ENCODE measurements at places on chromosomes 3 and 15. TPM values are rescaled to one million over a fixed set of nuclear protein-coding genes. Genes with fewer than 3 reads are reported as not detected.

The ARID3B gene
- 1.7 TPM for total RNA-seq

- peaks cover 3% of the 10 kb centered on the region for H3K27me3 ChIP-seq
- H3K27ac ChIP-seq = no peak overlapping the region
- H3K36me3 ChIP-seq = no peaks in the 10 kb centered on the region
- H3K4me3 ChIP-seq = no peak overlapping the region
- DNase-seq = no peak
Observed at GRCh38 chr3:73192036-73192738, 130.7 kb downstream of the EBLN2 start.

GRCh38 chr15:63010920-63011693, 31.4 kb upstream of the TPM1 start:
- DNase-seq = no peak
- H3K27me3 ChIP-seq = no peaks in the 10 kb centered on the region
- H3K36me3 ChIP-seq = no peaks in the 10 kb centered on the region
- no peak overlapping the region for H3K4me3 ChIP-seq
- no peak overlapping the region for H3K27ac ChIP-seq

The CHRD gene
- total RNA-seq = 0.24 TPM

The ROPN1 gene
- not detected for total RNA-seq

- H3K27me3 ChIP-seq = peaks cover 28% of the 10 kb centered on the region
- DNase-seq = no peak
- H3K4me3 ChIP-seq = no peak overlapping the region
Observed at GRCh38 chr3:69244039-69244438, 121.6 kb upstream of the LMOD3 start.

- H3K27me3 ChIP-seq = no peaks in the 10 kb centered on the region
- H3K27ac ChIP-seq = peak overlapping the region; percentile 98
- peaks cover 32% of the 10 kb centered on the region for H3K36me3 ChIP-seq
- peak; percentile 76 for DNase-seq
Observed at GRCh38 chr15:71295603-71296314, 180.5 kb downstream of the THSD4 start.

DNA sequence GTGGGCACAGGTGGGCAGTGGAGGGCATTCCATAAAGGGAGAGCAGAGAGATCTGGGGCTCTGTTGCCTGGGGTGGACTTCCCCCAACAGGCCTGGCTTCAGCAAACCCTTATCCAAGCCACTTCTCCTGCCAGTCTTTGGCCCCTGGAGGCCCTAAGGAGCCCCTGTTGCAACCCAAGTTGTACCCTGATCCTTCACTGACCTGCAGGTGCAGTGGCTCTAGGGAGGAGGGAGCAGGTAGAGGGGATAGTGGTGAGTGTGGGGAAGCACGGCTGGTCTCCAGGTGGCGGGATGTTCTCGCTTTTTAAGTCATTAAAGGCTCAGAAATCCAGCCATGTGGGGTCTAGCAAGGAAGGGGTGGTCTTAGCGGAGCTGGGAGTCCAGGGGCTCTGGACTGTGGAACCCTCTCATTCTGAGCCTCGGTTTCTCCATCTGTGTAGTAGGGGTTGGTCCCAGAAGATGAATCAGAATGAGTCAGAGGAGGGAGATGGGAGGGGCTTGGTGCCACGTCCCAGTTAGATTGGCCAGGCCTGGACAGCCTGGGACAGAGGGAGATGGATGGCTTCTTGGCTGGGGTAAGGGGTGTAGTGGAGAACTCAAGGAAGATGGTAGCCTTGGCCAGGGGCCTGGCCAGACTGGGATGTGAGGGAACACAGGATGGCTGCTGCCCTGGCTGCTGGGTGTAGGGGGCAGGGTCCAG, 2.6 kb downstream of the ZBTB47 start:
- H3K27ac ChIP-seq = peak overlapping the region; percentile 83
- peaks cover 2% of the 10 kb centered on the region for H3K27me3 ChIP-seq
- H3K4me1 ChIP-seq = peaks cover 53% of the 10 kb centered on the region
- H3K36me3 ChIP-seq = peaks cover 11% of the 10 kb centered on the region
- peak overlapping the region; percentile 56 for H3K4me3 ChIP-seq
- peak; percentile 35 for DNase-seq

- no peaks in the 10 kb centered on the region for H3K36me3 ChIP-seq
- H3K4me1 ChIP-seq = no peaks in the 10 kb centered on the region
- DNase-seq = no peak
- no peaks in the 10 kb centered on the region for H3K27me3 ChIP-seq
- no peak overlapping the region for H3K27ac ChIP-seq
Observed at GRCh38 chr15:96827981-96828380, 497.5 kb downstream of the NR2F2 start.

DNA sequence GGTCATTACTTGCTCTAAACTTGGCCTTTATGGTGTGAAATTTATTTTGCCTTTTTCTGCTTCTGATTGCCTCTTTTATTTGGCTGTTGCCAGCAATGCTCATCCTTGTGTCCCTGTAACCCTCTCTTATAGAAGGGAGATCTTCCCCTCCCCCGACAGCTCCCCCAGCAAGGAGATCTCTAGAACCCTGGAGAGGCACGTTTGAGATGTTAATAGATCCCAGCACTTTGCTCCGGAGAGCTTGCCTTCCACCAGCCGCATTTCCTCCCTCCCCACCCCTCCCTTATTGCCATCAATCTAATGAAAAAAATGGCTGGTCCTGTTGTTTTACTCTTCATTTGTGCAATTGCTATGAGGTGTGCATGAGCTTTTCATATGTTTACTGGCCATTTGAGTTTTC, 18.2 kb downstream of the TRIM71 start:
- peaks cover 54% of the 10 kb centered on the region for H3K27me3 ChIP-seq
- H3K4me1 ChIP-seq = no peaks in the 10 kb centered on the region
- no peaks in the 10 kb centered on the region for H3K36me3 ChIP-seq

The ICE2 gene
- total RNA-seq = 29.2 TPM

The EPHB3 gene
- total RNA-seq = 3.0 TPM

The SCG5 gene
- 2.8 TPM for total RNA-seq

GRCh38 chr3:12926660-12927059, 85.3 kb upstream of the RPL32 start:
- H3K4me3 ChIP-seq = no peak overlapping the region
- no peaks in the 10 kb centered on the region for H3K27me3 ChIP-seq
- no peaks in the 10 kb centered on the region for H3K36me3 ChIP-seq
- DNase-seq = no peak
- no peaks in the 10 kb centered on the region for H3K4me1 ChIP-seq
- no peak overlapping the region for H3K27ac ChIP-seq

DNA sequence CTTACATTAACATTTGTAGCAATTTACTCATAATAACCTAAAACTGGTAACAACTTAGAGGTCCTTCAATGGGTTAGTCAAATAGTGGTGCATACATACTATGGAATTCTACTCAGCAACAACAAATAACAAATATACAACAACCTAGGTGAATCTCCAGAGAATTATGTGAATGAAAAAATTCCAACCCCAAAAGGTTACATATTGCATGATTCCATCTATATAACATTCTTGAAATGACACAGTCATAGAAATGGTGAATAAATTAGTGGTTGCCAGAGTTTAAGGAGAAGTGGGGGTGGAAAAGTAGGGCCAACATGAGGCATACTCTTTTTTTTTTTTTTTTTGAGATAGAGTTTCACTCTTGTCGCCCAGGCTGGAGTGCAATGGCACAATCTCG, 12.7 kb upstream of the SNTN start:
- H3K27ac ChIP-seq = no peak overlapping the region
- peaks cover 15% of the 10 kb centered on the region for H3K4me1 ChIP-seq
- H3K36me3 ChIP-seq = peaks cover 4% of the 10 kb centered on the region
- DNase-seq = peak; percentile 11
- H3K27me3 ChIP-seq = peaks cover 4% of the 10 kb centered on the region

The SCN11A gene
- not detected for total RNA-seq

GRCh38 chr3:154660811-154661210, 230.8 kb upstream of the GPR149 start:
- no peaks in the 10 kb centered on the region for H3K27me3 ChIP-seq
- H3K36me3 ChIP-seq = no peaks in the 10 kb centered on the region
- H3K4me3 ChIP-seq = no peak overlapping the region
- H3K4me1 ChIP-seq = no peaks in the 10 kb centered on the region
- H3K27ac ChIP-seq = no peak overlapping the region
- DNase-seq = no peak

DNA sequence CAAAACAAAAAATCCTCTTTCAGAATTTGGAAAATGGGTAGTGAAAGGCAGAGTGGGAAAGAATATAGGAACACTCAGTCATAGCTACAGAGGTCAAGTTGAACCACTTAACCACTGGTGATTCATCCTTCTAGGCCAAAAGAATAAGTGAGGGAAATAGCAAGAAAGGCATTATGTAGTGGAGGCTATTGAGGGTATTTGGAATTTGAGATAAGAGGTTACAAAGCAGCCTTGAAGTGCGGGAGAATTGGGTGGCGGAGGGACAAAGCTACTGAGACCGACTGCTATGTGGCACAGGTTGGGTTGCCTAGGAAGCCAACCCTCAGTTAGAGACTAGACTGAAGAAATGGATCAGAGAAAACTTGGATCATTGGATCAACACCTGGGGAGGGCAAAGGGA, 109.5 kb downstream of the SYNPR start:
- no peaks in the 10 kb centered on the region for H3K36me3 ChIP-seq
- H3K4me1 ChIP-seq = no peaks in the 10 kb centered on the region
- DNase-seq = peak; percentile 7
- H3K27me3 ChIP-seq = peaks cover 8% of the 10 kb centered on the region
- H3K27ac ChIP-seq = no peak overlapping the region

DNA sequence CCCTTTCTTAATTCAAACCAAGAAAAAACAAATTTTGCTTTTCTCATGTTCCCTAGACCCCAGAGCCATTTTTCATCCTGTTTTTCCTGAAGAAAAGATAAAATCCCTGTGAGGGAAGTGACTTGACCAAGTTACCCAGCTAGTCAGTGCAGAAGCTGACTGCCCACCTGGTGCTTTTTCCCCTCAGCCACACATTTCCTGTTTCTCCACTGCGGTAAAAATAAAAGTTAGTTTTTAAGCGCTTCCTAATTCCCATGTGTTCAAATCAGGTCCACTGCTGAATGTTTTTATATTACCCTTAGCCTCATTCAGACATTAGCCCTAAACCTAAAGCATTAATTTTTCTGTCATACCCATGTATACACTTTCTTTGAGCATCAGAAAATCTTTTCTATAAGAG, 26.1 kb downstream of the PPP2R3A start:
- DNase-seq = no peak
- peak overlapping the region; percentile 37 for H3K4me3 ChIP-seq
- H3K4me1 ChIP-seq = peaks cover 16% of the 10 kb centered on the region
- H3K27ac ChIP-seq = peak overlapping the region; percentile 90
- H3K36me3 ChIP-seq = peaks cover 10% of the 10 kb centered on the region
- no peaks in the 10 kb centered on the region for H3K27me3 ChIP-seq

The CLDN16 gene
- not detected for total RNA-seq

All from HFFc6 (cell line).